Stimulated activated CD4-positive, alpha-beta T cell treated with anti-CD3 and anti-CD28 coated beads, Interleukin-12 subunit alpha, Interleukin-12 subunit beta, amount 100 ng/mL, for 24 hours (primary cell): ENCODE measurements at places on chromosomes 2 and 18.

DNA sequence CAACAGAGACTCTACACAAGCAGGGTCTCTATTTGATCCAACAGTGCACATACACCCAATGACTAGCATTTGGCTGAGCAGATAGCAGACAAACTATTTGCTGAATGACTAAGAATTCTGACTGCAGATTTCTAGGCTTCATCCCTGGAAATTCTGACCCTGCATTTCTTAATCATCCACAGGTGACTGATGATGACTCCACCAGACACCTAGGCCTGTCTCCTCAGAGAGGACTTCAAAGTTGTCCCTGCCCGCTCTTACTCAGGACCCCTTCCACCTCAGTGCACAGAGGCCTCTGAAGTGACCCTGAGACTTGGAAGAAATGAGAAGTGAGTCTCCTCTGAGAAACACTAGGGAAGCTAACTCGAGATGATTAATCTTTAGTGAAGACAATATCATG is 51.3 kb downstream of the SEPTIN10 start:
- DNase-seq = no peak

GRCh38 chr2:172095146-172095904 is 7.4 kb downstream of the DLX2 start:
- DNase-seq = no peak

DNA sequence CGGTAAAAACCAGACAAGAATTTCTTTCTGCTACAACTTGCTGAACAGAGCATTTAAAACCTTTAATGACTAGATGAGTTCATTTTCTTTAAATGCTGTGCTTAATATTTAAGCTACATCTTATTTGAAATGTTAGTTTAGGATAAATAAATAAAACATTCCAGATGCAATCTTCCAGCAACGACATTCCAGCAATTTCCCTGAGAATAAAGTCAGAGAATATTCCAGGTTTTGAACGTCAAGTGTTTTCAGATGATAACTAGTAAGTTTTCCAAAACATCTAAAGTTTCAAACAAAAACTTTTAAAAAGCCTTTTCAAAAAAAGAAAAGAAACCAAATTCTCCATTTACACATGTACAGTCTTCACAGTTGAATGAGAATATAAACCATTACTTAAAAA is 104.8 kb downstream of the PPP1R1C start:
- no peak for DNase-seq

DNA sequence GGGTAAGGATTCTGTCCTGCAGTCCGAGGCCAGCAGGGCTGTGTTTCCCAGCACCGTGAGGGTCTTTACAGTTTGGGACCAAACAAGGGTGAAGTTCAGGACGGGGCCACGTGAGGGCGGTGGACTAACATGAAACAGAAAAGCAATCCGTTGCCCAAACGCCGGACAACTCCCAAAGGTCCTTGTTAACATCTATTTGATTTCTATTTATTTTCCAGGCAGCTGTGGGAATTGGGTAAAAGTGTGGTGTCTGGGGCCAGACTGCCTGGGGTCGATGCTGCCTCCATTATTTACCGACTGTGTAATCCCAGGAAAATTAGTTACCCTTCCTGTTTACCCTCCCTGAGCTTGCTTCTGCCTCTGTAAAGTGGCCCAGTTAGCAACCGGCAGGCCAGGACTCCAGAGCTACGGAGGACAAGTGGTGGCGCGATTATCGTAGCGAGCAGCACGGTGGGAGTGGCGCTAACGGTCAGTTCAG is 66.3 kb upstream of the TCF7L1 start:
- no peak for DNase-seq

- no peak for DNase-seq
These were observed 1.8 kb downstream of the SLC4A3 start for GRCh38 chr2:219628986-219629901.

- no peak for DNase-seq
These were observed 4.7 kb downstream of the SERTAD2 start for GRCh38 chr2:64649013-64649484.

GRCh38 chr2:179049546-179050311 is at the start of gene CCDC141:
Gene CCDC141, minus strand, starts transcription at chr2:179050137. Its CDS starts 196 bp downstream, at chr2:179049941.
- no peak for DNase-seq

GRCh38 chr2:176066645-176067588 is 16.8 kb downstream of the EVX2 start:
- no peak for DNase-seq

- no peak for DNase-seq
These were observed 265.9 kb downstream of the CELF4 start for GRCh38 chr18:37299471-37300304.

DNA sequence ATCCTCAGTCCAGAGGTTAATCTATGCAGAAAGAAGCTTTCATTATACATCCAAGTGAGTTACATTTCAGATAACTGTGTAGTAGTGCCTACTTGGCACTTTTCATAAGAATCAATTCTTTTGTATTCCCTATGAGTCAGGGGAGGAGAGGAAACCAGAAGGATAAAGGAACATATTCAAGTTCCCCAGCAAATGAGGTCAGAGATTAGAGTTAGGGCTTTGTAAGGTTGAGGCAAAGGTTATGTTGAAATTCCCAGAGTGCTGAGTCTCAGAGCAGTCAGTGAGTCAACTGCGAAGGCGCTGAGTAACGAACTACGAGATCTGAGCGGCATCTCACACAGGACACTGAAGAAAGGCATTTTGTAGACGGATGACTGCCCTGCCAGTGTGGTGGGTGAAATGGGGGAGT is 25.1 kb upstream of the ME2 start:
- no peak for DNase-seq

DNA sequence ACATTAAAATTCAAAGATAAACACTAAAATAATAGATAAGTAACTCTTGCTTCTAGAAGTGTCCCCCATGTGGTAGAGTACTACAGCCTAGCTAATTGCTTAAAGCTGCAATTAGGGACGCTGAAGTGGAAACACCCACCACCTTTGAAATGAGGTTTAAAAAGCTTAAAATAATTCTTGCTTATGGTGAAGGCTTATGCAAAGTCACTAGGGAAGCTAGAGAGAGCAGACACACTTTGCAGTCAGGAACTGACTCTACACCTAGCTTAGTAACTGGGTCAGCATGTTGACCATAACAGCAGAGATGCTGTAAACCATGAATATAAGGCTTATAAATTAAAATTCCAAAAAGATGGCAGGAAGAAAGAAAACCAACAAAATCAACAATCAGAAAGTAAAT is 65.4 kb upstream of the DSG1 start:
- DNase-seq = no peak

DNA sequence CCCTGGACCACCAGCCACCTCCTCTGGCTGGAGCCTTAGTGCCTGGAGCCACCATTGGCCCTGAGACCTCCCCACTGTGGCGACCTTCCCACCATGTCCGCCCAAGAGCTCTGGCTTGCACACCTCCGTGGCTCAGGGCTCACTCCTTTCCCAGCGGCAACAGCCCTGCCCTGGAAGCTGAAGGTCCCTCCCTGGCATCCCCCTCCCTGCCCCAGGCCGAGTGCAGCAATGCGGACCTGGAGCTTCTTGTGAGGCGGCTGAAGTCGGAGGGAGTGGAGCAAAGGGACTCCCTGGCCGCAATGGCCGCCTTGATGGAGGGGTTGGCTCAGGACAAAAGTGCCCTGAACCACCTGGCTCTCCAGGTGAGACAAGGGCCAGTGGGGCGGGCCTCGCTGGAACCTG is 28.6 kb downstream of the CROCC2 start:
- no peak for DNase-seq

DNA sequence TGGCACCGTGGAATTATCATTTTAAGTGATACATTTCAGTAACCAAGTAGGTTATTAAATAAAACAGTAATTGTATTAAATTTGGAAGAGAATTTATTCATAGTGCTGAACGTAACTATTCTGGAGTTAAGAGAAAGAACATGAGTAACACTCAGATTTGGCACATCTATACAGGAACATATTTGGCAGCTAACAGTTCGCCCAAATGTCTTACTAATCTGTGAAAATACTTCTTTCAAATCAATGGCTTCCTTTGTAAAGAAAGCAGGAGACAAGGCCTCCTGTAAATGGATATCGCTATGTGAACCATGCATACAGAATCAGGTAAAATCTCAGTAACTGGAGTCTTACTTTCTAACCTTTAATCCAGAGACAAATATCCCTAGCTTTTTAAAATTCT is 64.4 kb downstream of the ZNF516 start:
- DNase-seq = no peak

DNA sequence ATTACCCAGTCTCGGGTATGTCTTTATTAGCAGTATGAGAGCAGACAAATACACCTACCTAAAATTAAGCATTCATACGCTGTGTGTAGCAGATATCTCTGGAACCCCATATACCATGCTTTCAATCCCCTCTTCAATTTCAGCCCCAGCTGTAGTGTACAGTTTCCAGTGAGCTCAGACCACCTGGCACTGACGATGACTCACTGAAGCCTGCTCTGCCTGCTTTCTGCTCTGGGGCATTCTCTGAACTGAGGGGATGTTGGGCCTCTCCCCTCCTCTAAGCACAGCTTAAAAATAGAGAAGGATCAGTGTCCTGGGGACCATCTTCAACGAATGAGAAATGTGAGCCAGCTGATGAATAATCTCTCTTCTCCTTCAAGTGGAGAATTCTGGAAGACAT is 8.7 kb upstream of the CCL20 start:
- no peak for DNase-seq

GRCh38 chr18:36247036-36247435 is 50.5 kb upstream of the FHOD3 start:
- DNase-seq = no peak

DNA sequence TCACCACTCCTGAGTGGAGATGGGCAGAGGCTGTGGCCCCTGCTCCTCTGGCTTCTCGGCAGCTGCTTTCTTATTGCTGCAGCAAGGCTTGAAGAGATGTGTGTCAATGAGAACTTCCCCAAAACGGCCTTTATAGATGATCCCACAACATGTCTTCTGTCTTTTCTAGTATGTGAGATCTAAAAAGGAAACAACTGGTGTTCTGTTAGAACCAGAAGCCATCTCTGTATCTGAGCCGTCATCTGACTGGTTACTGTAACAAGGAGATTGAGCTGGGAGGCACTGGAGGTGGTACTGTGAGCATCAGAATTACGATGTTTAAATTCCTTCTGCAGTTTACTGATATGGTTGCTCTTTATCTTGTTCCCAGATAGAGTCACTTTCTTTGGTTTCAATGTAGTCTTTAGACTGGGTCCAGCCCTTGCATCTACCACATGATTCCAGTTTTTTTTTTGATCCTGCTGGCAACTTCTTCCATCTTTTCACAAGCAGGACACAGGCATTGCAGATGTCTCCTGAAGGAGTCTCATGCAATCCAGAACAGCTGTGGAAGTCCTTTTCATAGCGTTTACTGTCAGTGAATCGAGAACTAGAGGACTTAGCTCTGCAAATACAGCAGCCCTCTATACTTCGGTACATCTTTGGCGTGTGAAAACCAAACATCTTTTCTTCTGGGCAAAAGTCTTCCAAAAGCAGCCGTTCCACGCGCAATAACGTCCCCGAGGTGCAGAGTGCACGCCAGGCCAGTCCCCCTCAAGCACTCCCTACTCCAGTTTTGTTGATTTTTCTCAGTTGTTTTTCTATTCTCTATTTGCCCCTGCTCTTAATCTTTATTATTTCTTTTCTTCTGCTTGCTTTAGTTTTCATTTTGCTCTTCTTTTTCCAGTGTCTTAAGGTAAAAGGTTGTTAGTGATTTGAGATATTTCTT is 29.7 kb downstream of the TAF4B start:
- DNase-seq = no peak

DNA sequence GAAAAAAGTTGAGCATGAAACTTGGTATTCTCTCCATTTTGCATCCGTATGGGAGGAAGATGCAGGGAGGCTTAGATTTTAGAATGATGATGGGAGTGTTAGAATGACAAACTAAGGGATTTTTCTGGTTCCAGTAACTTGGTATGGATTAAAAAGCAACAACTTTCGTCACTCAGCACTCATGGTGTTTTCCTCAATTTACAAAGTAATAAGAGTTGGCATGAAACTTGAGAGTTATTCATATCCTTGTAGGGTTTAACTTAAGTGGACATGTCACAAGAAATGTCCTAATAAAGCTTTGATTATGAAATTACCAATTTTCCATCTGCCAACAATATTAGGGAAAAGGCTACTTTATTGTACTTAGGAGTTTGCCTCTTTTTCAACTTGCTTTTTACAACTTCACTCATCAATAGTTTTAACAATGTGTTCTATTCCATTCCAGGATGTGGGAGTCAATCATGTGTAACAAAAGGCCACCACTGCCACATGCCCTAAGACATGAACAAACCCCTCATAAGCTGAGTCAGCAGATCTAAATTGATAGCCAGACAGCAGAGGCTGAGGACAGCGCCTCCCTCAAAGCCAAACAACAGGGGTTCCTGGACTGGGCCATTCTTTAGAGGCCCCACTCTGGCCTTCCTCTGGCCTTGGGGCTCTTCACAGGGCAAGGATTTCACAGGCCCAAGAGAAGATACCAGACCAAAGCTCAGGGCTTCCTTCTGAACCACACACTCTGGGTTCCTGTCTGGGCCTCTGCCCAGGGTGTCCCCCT is 265.8 kb downstream of the TNS1 start:
- no peak for DNase-seq

- no peak for DNase-seq
These were observed 28.0 kb downstream of the PLB1 start for GRCh38 chr2:28523902-28524301.

DNA sequence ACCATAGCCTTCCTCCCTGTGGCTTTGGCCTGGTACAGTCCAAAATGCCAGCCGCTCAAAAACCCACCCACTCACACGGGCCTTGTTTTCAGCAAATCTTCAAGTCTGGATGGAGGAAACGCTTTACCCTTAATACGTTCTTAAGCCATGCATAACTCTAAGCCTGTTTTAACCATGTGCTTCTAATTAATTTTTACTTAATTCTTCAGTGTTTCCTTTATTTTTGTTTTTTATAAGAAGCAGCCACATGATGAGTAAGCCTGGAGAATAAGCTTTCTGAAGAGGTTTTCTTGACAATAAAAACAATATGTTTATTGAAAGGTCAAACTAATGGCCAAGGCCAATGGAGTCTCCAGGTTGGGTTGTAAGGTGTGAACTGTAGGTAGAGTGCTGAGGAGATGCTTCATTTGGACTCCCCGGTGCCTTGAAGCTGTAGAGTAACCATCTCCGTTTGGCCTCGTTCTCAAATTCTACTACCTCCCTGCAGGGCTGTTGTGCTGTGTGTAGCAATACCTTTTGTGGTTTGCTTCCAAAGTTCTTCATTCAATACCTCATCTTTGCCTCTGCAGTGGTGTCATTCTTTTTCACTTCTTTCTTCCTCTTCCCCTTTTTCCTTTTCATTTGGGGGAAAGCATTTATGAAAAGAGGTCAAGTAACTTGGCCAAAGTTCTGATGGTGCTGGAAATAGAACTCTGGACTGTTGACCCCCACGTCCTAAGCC is 113.7 kb downstream of the PRKCE start:
- DNase-seq = no peak

GRCh38 chr18:21450503-21450902 is 150.0 kb downstream of the ESCO1 start:
- DNase-seq = no peak

- no peak for DNase-seq
These were observed 24.1 kb upstream of the KANSL1L start for GRCh38 chr2:210195101-210195852.

DNA sequence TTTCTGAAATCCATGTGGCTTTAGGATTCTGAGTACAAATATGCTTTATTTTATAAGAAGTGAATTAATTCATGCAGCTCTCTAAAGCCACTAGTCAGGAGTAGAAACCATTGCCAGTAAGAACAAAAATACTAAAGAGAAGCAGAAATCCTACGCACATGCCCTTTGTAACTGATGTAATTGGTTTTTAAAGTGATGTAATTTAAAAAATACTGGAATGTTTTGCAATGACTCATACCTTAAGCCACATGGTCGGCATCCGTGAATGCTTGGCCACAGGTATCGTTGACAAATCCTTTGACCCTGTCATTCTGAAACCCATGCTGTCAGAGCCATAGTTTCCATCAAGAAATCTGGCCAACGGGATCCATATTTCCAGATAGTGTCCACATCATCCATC is 213.3 kb downstream of the ACKR3 start:
- no peak for DNase-seq
